Activated CD4-positive, alpha-beta T cell treated with anti-CD3 and anti-CD28 coated beads, Interleukin-2, amount 50 U/mL, for 16 hours (primary cell): ENCODE measurements at places on chromosomes 12 and 14.

DNA sequence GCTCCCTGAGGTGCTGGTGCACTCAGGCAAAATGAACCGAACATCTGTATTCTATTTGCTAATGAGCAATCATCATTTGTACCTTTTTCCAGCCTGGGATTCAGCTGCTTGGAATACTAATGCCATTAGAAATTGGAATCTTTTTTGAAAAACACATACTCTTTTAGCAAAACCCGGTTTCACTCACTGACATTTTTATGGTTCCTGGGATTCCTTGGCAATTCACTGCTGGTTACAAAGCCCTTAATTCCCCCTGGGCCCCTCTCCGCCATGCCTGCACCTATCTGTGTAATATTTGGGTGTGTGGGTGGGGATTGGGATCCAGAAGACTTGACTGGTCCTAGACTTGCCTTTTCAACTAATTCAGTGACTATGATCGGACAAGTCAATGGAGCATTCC is 199.1 kb downstream of the FOXN3 start:
- DNase-seq = no peak

- DNase-seq = no peak
Observed at GRCh38 chr14:23401291-23401690, 6.8 kb downstream of the MYH6 start.

DNA sequence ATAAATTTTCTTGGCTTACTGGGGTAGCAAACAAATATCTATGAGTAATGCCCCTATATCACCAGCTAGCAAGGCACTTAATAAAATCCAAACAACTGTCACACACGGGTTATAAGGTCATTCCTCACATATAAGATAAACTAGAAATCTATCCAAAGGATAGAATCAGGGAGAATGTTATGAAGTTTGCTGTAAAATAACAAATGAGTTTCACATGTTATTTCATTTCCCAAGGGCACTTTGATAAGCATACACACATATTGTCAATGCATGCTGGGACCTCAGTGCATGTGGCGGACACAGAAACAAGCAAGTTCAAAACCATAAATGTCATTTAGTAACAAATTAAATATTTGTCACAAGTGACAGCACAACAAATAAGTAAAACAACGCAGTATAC is 429.4 kb downstream of the GXYLT1 start:
- no peak for DNase-seq

- DNase-seq = no peak
Observed at GRCh38 chr12:89247967-89248366, 104.3 kb downstream of the DUSP6 start.

GRCh38 chr14:75264036-75264435 is 14.6 kb upstream of the FOS start:
- DNase-seq = no peak

- DNase-seq = no peak
Observed at GRCh38 chr14:23443881-23444280, 8.4 kb upstream of the MYH7 start.

GRCh38 chr12:19115285-19115684 is 14.2 kb upstream of the PLEKHA5 start:
- DNase-seq = no peak

DNA sequence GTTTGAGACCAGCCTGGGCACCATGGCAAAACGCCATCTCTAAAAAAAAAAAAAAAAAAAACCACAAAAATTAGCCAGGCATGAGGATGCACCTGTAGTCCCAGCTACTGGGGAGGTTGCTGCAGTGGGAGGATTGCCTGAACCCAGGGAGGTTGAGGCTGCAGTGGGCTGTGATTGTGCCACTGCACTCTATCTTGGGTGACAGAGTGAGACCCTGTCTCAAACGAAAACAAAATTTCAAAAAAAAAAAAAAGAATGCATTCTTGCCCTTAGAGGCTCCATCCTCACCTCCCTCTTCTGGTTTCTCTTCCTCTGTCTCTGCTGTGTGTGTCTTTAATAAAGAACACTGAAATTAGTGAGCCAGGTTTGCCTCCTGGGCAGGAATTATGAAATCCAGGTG is 107.8 kb downstream of the VCPKMT start:
- no peak for DNase-seq

GRCh38 chr14:38481952-38482678 is 226.2 kb upstream of the CLEC14A start:
- no peak for DNase-seq
